ENCODE measurements at places on chromosomes 11 and 22.
A peak's percentile ranks its signal among the peaks of the same experiment; 100 is the strongest.

GRCh38 chr11:1870721-1871466 lies 18.0 kb downstream of the LSP1 start:
- peak; percentile 56 for DNase-seq

DNA sequence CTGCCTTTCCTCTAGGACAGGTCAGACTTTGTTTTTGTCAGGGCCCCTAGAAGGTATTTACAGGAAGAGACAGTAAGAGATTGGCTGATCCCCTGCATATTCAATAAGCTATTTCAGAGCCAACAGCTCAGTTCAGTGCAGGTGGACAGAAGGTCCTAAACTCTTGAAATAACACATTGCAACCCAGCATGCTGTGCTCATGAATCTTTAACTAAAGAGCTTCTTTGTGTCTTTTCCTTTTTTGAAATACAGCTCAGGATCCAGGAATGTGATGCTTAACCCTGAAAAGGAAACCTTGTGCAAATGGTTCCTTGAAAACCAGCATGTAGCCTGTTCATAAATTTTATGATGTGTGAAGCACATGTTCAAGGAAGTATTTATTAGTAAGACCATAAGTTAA lies 43.9 kb downstream of the BBOX1 start:
- DNase-seq: peak; percentile 10

DNA sequence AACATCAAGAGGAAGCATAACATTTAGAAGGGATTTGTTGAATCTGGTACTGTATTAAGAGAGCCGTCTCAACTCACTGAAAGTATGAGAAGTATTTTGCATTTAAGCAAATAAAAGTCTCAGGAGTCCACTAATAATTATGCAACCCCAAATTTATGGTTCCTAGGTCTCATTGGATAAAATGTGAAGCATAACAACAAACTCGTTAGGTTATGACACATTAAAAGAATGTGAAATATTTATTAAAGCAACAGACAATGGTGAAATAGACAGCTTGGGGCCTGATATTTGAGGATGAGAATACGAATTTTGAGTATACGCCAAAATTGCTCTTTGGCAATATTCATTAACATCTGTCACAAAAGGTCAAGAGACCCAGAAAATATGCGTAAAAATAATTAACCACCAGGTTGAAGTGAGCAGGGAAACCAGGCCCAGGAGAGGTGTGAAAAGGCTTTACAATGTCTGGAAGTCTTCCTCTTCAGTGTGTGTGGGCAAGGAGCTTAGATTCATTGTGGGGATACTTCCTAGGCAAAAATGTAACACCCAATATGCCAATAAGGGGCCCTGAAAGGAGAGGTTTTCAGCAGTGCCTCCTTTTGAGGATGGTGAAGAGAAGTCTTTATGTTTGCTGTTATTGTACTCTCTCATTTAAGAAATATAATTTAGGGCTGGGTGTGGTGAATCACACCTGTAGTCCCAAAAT lies 89.2 kb downstream of the FDX1 start:
- DNase-seq: peak; percentile 71

DNA sequence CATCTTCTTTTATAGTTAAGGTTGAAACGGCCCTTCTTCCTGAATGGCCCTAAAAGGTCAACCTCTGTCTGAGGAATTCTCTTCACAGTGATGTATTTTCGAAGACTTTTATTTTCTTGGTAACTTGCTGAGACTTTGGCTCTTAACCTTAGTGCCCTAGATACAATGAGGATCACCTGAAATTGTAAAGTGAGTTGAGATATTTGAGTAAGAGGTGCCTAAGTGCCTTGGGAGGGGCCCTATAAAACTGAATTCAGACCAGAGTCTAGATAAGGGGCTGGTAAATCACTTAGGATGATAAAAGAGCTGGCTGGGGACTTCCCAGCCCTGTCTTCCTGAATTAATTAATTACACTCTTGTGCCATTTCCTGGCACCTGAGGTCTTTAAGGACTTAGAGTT lies 505.6 kb upstream of the KIRREL3 start:
- no peak for DNase-seq

GRCh38 chr11:75475767-75476650 lies 43.0 kb upstream of the KLHL35 start:
- no peak for DNase-seq

GRCh38 chr22:28855355-28856094 lies 27.8 kb upstream of the ZNRF3 start:
- DNase-seq: peak; percentile 81

GRCh38 chr11:9745411-9746211 lies 81.7 kb downstream of the SWAP70 start:
- DNase-seq: no peak

DNA sequence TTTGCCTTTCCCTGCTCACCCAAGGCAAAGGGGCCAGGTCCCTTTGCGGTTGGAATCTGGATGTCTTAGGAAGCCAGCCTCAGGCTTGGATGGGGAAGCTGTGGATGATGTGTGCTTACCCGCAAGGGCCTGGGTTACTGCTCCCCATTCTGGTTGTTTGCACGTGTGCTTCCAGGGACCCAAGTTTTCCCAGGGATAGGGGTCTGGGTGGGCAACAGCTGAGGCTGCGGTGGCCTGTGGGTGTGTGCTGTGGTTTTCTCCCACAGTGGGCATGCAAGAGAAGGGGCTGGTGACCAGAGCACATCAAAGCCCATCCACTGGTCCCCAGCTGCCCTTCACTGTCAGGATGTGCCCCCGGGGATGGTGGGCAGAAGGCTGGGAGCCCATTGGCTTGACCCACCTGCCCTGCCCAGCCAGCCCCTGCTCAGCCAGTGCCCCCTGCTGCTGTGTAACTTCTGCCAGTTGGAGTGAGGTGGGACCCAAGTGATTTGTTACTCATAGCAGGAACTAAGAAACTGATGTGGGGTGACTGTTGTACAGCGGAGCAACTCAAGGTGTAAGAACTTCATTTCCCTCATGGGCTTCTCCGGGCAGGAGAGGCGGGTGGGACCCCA lies 3.3 kb downstream of the CAPN5 start:
- DNase-seq: no peak

DNA sequence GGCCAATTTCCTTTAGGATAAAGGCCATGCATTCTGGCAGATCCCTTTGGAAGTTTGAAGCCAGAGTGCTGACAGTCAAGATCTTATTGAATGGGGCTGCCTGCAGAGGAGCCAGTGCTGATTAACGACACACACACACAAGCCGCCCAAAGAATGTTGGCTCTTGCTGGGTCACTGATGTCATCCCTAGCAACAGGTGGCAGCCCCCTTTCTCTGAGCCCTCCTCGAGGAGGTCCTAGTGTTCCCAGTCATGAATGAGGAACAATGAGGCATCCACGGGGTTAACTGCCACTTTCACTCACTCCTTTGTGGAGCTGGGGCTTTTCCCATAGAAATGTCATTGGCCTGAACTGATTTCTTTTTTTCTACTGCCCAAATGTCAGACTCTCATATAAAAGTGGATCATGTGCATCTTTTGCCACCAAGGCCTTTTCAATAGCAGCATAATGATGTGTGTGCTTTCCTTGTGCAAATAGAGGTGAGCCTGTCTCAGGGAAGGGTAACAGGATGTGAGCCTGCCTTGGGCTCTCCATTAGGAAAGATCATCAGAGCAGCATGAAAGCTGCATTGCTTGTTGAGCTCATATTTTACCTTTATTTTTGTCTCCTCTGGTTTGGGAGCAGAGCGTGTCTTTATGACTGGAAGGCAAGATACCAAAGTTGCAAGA lies 301.8 kb upstream of the MTNR1B start:
- no peak for DNase-seq

DNA sequence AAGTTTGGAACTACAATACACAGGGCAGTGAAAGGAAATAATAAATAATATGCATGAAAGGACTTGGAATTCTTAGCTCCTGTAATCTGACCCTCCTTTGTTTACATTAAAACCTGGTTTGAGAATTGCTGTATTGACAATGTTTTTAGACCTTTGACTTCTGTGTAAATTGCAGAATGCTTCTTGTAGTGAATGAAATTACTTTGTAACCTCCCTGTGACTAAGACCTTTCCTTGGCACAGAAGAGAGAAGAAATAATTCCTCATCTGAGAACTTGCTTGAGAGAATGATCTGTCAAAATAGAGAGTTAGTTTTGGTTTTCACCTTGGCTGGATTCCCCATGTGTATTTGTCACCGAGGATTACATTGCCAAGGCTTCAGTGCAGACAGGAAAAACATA lies 640.0 kb upstream of the ANO5 start:
- no peak for DNase-seq

DNA sequence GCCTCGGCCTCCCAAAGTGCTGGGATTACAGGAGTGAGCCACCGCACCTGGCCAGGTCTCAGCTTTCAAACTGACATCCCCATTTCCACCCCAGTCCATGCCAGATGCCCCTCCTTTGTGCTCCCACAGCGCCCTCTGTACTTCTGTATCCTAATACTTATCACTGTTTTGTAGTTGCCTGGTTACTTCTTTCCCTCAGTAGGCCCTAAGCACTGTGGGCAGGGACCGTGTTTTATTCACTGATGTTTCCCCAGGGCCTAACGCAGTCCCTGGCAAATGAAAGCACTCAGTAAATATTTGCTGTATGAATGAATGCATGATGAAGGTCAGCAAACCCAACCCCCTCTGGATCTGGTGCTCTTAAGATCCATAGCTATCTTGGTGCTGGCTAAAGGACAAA lies 2.2 kb upstream of the TRIM3 start:
- no peak for DNase-seq

DNA sequence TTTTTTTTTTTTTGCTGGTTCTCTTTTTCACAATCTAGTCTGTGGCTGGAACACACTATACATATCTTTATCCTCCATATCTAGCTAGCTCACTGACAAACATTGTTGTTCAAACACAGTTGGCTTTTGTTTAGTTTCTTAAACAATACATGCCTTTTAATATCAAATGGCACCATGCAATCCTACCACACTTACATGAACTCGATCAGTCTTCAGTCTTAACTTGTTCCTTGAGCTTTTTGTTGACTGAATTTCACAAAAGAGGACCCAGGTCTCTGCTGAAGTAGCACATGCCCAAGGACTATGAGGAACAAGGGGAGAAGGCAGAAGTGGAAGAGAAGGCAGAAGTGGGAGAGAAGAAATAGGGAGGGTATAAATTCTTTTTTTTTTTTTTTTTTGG lies 25.5 kb downstream of the TMEM123 start:
- no peak for DNase-seq

Measured in GM03348 (cell line).